ENCODE measurements at places on chromosomes 2 and 18.

DNA sequence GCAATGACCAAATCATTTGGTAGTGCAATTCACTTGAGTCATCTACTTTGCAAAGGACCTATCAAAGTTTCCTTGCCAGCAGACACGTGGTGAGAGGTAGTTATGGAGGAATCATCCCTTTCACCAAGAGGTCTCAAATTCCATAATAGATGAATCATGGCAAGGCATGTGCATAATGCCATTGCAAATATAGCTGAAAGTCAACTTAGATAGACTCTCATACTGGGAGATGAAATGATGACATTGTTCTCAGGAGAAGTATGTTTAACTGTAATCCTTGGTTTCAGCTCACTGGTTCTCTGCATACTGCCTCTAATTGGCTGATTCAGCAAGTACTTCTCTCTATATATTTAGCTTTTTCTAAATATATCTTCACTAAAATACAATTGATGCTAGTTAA lies 57.2 kb downstream of the CALCRL start:
- DNase-seq = no peak

DNA sequence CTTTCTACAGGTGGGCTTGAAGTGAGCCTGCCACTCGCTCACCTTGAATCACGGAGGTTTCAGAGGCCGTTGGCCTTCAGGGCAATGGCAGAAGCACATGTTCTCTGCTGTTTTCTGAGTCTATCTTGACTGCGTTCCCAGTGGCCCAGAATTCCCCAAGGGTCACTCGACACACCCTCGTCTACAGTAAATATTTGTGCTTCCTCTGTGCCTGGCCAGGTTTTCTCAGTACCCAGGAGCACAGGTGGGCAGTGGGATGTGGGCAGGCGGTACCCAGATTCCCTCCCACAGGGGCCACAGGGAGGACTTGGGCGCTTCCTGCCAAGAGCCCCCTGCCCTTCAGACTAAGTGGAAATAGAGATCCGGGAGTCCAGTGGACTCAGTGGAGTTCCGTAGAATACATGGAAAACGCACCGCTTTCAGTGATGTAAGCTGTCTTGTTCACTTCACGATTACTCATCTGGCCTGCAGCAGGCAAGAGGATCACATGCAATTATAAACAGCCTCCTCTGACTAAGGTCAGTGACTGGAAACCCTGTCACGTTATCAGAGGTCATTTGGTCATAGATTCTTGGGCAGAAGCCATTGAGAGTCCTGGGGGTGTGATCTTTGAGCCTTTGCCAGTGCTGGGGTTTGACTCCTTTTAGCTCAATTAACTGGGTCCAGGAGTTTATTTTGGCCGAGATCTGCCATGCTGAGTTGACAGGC lies 179.8 kb downstream of the NEDD4L start:
- no peak for DNase-seq

- no peak for DNase-seq
Measured at GRCh38 chr2:51165534-51166260, 133.8 kb upstream of the NRXN1 start.

DNA sequence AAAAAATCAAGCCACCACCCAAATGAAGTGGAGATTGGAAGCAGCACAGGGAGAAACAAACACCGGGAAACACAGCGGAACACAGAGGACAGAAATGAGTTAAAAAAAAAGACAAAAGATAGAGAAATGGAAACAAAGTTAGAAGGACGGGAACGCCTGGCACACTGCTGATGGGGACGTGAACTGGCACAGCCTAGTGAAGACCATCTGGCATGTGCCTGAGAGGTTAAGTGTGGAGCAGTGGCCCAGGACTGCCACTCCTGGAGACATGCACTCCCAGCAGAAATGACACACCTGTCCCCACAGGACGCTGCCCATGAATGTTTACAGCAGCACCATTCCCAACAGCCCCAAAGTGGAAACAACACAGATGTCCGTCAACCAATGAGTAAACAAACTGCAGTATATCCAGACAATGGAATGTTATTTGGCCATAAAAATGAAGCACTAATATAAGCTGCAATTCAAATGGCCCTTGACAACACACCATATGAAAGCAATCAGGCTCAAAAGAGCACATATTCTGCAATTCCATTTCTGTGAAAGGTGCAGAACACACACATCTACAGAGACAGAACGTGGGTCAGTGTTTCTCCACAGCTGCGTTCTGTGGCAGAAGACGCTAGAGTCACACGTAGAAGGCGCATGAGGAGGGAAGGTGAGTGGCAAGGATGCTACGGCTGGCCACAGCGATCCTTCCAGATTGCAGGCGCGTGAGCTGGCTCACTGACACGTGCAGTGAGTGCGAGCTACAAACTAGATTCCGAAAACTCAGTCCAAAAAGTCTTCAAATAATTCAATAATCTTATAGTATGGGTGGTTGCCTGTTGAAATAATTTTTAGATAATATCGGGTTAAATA lies 24.6 kb downstream of the THAP4 start:
- no peak for DNase-seq

DNA sequence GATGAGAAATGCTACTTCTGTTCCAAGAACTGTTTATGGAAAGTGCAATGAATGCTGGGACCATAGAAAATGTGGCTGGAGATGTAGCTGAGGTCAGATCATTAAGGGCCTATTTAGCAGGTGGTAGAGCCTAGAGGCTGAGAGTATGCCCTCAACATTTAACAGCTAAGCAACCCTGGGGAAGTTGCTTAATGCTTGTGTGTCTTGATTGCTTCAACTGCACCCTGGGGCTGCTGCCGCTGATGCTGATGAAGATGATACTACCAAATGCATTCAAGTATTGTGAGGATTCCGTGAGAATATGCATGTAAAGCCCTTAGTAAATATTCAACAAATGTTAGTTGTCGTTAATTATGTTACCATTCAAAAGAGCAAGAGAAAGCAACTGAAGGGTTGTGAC lies 273.2 kb downstream of the BCL11A start:
- no peak for DNase-seq

- peak; percentile 23 for DNase-seq
Measured at GRCh38 chr18:3703732-3704176, 253.8 kb downstream of the TGIF1 start.

GRCh38 chr2:176997074-176997791 lies 215.4 kb upstream of the HNRNPA3 start:
- DNase-seq = no peak

DNA sequence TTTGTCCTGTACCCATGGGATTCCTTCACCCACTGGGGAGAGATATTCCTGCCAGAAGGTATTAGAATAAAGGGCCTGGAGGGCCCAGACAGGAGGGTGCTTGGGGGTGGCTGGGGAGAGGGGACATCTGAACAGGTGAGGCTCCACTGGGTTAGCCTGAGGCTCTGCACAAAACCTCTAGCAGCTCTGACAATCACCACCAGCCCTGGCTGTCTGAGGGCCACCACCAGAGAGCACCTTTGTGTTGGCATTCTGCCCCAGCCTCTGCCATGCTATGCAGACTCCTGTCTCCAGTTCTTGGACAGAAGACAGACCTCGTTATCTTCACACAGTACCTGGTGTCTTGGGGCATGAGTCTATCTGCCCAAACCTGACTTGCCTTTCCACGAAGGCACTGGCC lies 25.3 kb downstream of the SLC16A14 start:
- no peak for DNase-seq

- no peak for DNase-seq
Measured at GRCh38 chr2:147390475-147390874, 454.4 kb upstream of the ACVR2A start.

DNA sequence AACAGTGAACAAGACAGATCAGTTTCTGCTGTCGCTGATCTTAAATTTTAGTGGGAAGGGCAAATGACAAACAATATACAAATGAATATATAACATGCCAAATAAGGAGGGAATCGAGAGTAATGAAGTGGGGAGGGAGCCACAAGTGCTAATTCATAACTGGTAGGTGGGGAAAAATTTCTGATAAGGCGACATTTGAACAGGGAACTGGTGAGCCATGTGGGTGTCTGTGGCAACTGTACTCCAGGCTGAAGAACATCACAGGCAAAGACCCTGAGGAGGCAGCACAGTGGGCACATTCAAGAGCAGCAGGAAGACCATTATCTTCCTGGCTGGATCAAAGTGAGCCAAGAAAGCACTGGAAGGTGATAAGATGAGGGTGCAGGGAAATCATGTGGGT lies 51.6 kb upstream of the CD28 start:
- no peak for DNase-seq

- no peak for DNase-seq
Measured at GRCh38 chr2:11613297-11613696, 56.7 kb downstream of the NTSR2 start.

DNA sequence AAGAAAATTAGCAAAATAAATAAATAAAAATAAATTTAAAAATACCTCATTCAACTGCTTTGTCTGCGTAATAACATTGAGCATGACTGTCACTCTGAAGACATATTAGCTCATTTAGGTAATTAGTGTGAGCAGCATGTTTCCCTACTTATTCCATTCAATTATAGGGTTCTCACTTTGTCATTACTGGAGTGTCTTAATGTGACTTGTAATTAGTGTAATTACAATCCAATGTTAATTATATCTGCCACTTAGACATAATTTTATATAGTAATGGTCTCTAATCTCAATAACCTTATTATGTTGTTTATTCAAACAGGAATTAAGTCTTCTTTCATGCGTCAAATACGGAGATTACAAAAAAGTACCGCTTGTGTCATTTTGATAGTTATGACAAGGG lies 893.9 kb upstream of the ACVR2A start:
- no peak for DNase-seq

DNA sequence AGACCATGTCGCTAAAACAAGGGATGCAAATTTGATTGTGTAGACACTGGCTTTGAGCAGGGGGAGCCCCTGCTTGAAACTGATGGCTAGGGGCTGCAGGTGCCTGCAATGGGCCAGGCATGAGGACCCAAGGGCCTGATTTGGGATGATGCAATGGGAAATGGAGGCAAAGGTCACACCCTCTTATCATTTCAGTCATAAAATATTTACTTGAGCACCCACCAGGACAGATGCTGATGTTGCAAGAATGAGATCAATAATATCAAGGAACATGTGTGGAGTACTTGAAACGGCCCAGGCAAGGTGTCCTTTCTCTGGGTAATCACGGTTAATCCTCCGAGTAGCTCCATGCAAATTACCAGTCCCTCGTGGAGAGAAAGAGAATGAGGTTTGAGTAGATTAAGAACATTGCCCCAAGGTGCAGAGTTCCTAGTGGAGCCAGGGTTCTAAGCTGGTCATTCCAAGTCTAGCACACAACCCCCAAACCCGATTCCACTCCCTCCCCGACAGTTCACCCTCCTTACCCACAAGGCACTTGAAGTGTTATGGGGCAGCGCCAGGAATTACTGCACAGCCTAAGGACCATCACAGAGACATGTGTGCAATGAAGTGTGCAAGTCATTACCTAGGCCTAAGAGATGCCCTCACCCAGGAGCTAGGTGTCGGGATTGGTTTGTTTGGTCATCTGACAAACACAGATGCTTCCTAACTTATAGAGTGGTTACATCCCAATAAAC lies 14.0 kb upstream of the TMBIM1 start:
- DNase-seq = no peak

- no peak for DNase-seq
Measured at GRCh38 chr2:229370509-229370908, 99.4 kb upstream of the PID1 start.

- DNase-seq = no peak
Measured at GRCh38 chr2:67524213-67524612, 127.1 kb downstream of the ETAA1 start.

GRCh38 chr2:197245829-197246804 lies 64.5 kb downstream of the ANKRD44 start:
- no peak for DNase-seq

DNA sequence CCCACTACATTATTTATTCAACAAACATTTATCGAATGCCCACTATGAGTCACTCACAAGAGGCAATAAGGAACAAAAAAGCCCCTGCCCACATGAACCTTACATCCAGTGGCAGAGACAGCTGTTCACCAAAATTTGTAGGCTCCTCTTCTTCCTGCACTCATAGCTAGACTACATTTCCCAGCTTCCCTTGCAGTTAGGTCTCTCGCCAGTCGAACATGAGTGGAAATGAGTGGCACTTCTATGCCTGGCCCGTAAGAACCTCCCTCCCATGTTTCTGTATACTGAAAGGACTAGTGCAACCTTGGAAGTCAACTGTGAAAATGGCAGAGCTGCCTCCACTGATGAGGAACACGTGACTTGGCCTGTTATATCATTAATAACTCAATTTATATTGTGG lies 19.4 kb upstream of the NCOA1 start:
- DNase-seq = no peak

GRCh38 chr2:240878341-240878936 lies 9.8 kb downstream of the AGXT start:
- no peak for DNase-seq

DNA sequence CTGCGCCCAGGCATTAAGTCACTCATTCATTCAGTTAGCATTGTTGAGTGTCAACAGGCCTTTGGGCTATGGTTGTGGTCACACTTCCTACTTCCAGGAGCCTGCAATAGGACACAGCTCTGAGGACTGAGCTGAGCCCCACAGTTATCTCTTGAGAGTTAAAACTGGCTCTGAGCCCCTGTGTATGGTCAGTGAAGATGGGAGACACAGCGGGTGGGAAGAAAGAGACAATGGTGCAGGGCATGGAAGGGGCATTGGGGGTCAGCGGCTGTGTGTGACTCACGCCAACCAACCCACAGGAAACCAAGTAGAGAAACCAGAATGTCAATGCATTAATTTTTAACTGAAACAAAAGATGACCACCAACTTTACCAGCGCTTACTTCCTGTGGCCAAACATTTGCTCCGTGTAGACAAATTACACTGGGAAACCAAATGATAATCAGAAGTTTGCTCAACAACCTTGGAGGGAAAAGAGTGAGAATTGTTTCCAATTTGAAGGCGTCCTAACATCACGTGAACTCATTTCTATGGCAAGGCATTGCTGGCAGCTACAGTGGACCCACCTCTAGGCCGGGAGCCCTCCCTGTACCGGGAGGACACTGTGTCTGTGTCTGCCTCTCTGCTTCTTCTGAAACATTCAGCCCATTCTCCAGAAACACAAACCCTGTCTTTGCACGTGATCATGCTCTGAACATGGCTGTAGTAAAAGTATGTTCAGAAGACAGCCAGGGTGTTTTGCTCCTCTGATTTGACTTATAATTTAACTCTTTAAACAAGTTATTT lies 212.0 kb upstream of the ID2 start:
- no peak for DNase-seq

DNA sequence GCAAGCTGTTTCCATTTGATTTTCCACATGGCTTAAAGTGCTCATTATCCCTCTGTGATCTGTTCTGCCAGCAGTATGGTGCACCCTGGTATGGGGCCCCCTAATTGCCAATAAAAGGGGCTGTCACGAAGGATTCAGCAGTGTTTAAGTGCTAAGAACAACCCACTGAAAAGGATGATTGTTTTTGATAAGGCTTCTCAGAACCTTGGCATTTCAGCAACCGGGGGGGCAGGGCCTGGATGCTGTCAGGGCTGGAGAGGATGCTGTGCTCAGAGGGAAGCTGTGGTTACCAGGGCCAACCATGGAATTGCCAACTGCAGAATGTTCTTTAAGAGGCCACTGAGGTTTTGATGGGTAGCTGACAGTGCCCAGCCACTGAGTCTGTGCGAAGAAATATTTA lies 117.8 kb downstream of the CTIF start:
- no peak for DNase-seq

DNA sequence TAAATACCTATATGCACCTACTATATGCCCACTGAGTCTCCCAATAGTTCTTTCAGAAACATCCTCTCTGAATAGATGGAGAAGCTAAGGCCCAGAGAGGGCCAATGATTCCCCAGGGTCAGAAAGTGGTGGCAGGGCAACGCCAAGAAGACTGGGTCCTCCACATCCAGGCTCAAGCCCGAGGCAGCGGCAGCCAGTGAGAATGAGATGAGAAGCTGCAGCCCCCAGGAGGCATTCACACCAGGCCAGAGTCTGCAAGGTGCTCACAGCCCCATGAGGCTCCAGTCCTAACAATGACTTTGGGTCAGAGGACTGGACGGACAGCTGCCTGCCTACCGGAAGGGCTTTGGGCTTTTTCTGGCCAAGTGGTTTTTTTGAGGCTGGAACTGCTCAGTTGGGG lies 3.5 kb downstream of the TEX261 start:
- DNase-seq = no peak
